ENCODE measurements at places on chromosomes 4 and X.

- DNase-seq: no peak
Observed at GRCh38 chr4:14247767-14248166, 620.2 kb upstream of the BOD1L1 start.

- DNase-seq: no peak
Observed at GRCh38 chrX:35122756-35123155, 180.2 kb downstream of the FAM47B start.

DNA sequence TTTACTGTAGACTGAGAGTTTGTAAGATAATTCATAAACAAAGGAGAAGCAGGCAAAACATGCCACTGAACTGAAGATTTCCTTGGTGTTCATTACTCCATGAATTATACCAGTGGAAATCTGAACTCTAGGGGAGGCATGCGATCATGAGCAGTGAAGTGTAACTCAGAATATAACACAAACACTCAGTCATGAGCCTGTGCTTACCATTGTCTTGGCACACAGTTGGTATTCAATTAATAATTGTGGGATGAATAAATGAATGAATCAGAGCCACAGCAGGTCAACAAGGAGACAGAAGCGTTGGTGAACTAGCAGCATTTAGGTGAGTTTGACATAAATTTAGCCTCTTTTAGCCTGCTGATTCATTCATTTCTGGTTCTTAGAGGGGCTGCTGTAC is 263.5 kb upstream of the DKK2 start:
- DNase-seq: no peak

- no peak for DNase-seq
Observed at GRCh38 chr4:2450394-2451035, 18.4 kb upstream of the RNF4 start.

DNA sequence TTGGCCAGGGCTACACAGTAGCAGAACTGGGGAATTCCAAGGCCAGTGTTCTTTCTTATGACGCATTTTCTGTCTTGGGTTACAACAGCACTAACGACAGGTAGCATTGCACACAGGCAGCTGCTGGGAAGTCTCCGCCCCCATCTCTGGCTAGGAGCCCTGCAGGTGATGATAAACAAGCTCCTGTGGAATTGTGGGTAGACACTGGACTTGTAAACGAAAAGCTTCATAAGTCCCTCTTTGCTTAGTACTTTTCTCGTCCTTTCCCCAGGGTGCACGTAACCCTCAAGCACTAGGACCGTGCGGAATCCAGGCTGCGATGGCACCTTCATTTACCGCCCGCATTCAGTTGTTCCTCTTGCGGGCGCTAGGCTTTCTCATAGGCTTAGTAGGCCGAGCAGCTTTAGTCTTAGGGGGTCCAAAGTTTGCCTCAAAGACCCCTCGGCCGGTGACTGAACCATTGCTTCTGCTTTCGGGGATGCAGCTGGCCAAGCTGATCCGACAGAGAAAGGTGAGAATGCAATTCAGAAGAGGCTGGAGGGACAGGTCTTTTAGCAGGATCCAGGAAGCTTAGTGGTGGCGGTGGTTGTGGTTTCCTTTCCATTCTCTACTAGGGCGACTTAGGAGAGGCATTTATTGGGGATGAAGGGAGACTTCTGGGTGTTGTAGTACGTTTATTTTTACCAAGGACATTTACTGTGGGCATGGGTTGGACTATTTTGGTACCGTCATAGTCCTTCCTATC is at the start of gene FAAH2:
FAAH2 (plus strand) TSS at position 200 of the 745 bp plus-strand sequence; CDS start at position 320, 120 bp downstream.
- peak; percentile 44 for DNase-seq

Data from Karpas-422 (cell line).